ENCODE measurements at places on chromosomes 16 and 17. TPM values are rescaled to one million over a fixed set of nuclear protein-coding genes. Genes with fewer than 3 reads are reported as not detected.
A peak's percentile ranks its signal among the peaks of the same experiment; 100 is the strongest.

DNA sequence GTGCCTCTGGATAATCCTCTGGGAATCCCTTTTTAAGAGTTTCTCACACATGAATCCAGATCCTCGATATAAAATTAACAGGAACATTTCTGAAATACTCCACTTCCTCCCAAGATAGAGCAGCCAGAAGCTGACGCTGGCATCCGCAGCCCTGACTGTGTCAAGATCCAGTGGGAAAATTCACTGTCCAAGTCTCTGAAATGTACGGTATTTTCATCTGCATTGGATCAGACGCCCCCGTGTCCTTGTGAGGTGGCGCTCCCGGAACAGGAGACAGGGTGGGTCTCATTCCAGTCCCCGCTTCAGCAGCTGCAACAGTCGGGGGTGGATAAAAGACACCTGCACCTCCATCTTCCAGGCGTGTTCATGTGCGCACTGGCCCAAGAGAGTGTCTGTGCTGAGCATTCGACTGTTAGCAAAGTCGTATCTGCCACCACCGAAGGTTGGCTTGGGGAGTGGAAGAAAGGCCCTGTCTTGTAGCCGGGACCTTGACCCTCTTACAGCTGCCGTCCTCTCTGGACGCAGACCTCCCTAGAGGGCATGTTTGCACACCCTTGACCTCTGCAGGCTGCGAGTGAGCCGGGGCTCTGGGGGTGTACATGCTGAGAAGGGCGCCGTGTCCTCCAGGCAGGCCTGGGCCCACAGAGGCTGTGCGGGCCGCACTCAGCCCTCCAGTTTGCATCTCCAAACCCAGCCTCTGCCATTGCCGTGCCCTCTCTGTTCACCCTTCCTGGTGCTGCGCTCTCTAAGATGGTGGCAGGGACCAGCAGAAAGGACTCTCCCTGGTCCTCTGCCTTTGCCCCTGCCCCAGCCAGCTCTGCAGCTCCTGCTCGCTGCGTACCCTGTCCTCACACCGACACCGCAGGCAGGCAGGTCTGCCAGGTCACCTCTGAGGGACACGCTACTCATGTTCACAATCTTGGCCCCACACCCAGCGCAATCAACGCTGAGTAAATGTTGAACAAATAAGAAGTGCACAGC lies 72.0 kb upstream of the CHMP6 start:
- DNase-seq, result no peak

The GLG1 gene
- total RNA-seq, result 99.5 TPM

The VTN gene
- total RNA-seq, result not detected

- DNase-seq, result no peak
These were observed 45.3 kb downstream of the DDX19A start for GRCh38 chr16:70391881-70392481.

- no peak for DNase-seq
These were observed 53.4 kb downstream of the MEOX1 start for GRCh38 chr17:43608313-43608712.

- no peak for DNase-seq
These were observed 1.9 kb upstream of the C16orf87 start for GRCh38 chr16:46832757-46833459.

The SPATA22 gene
- not detected for total RNA-seq

The CDRT4 gene
- 6.6 TPM for total RNA-seq

GRCh38 chr17:64736804-64737492 lies 74.8 kb upstream of the SMURF2 start:
- DNase-seq, result peak; percentile 55

DNA sequence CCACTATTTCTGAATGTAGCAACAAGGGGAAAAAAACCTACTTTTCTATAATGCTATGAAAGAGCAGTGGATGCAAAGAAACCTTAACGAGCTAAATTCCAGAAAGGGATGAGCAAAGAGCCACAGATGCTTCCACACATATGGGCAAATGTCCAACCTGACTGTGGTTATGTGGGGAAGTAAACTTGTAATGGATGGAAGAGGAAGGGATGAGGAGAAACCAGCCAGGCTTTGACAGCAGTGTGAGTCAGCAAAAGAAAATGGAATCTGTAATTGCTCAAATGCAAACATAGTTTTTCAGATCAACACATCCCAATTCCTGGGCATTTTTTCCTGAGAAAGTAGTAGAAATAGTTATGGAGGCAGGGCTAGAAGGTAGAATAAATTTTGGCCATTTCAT lies 204.8 kb upstream of the CPHXL start:
- no peak for DNase-seq
